SW480 (cell line): ENCODE measurements at places on chromosomes 3 and 15.

DNA sequence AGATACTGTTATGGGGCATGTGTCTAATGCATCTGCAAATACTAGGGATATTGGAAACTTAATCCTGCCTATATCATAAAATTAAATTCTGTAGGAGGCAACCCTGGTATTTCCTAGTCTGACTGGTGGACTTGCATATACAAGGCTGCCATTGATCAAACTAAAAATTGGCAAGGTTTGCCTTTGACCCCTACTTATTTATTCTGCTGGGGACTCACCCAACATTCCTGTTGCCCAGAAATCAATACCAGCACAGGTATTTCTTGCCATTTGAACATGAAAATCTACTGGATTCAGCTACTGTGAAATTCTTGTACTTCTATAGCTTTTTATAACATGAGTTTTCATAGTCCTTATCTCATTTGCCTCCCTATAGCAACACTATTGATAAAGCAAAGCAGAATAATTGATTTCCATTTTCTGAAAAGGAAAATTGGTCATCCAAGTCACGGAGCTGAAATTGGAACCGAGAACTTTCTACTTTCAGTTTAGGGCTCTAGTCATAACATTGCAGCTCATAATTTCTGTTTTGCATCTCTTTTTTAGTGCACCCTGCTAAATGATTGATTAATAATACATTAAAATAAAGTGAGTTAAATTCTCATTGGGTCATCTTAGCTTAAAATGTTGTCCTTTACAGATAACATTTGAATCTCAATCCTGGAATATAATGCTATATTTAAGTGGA lies 365.2 kb downstream of the MFSD1 start:
- no peak for DNase-seq

GRCh38 chr3:16168211-16168610 lies 6.3 kb upstream of the GALNT15 start:
- DNase-seq: no peak

DNA sequence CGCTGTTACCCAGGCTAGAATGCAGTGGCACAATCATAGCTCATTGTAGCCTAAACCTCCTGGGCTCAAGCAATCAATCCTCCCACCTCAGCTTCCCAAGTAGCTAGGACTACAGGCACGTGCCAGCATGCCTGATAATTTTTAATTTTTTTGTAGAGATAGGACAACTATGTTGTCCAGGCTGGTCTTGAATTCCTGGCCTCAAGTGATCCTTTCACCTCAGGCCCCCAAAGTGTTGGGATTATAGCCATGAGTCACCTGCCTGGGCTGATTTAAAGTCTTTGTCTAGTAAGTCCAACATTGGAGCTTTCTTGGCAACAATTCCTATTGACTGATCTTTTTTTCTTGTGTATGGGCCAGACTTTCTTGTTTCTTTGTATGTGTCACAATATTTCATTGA lies 28.1 kb downstream of the SPINK8 start:
- DNase-seq: no peak

DNA sequence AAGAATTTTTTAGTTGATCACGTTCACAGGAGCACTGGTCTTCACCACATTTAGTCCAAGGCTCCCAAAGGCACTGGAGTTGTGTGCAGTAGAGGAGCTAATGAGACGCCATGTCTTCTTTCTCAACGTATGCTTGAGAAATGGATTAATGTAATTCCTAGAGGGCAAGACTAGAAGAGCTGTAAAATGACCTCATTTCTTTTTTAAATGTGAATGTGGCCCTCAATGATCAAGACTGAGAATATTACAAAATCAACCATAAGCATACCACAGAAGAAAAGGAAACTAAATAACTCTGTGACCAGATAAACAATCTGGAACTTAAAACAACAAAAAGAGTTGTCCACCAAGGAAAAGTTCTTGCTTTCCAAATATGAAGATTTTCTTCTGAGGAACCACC lies 112.1 kb upstream of the THBS1 start:
- DNase-seq: no peak

GRCh38 chr3:101842245-101842934 lies 6.9 kb upstream of the NFKBIZ start:
- DNase-seq: no peak

DNA sequence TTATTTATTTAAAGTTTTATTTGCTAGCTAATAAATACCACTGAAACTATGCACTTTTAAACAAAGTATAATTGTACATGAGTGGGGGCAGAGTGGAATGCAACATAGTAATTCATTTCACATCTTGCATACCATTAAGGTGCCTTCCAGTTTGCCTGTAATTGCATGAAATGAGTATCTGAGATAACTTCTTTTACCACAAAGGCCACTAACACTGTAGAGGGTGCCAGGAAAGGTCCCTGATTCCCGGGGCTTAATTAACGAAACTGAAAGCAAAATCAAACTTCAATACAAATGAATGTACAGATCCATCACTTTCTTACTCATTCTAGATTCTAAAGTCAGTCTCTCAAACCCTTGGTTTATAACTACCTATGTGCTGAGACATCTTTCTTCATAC lies 2.1 kb downstream of the CD47 start:
- DNase-seq: peak; percentile 17

DNA sequence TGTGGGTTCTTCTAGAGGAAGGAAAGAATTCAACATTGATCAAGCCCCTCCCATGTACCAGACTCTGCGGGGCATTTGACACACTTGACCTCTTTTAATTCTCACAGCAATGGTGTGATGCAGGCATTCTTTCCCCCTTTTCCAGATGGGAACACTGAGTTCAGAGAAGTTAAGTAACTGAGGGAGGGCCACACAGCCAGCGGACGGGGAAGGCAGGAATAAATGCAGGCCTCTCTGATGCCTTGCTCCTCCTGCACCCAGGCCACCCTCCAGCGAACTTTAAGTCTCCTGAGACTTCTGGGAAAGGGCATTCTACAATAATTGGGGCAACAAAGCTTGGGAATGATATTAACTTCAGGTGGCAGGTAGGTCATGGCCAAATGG lies 227.4 kb downstream of the UACA start:
- DNase-seq: no peak

DNA sequence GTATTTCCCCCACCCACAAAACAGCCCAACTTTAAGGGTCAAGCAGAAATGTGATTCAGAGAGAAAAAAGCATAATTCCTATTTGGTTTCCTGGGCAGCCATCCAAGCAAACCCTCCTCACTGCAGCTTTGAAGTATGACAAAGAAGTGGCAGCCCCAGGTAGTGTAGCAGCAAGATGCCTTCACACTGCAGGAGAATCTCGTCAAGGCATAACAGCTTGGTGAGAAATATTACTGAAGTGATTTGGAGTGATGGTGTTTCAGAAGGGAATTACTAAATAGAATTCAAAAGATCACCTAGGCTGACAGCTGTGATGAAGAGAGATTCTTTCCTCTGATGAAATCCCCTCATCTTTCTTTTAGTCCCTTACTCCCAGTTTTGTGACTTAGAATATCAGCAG lies 173.9 kb downstream of the PYDC2 start:
- no peak for DNase-seq

GRCh38 chr15:54605556-54605955 lies 591.2 kb downstream of the RSL24D1 start:
- no peak for DNase-seq
